ENCODE measurements at places on chromosomes 3 and 15.

DNA sequence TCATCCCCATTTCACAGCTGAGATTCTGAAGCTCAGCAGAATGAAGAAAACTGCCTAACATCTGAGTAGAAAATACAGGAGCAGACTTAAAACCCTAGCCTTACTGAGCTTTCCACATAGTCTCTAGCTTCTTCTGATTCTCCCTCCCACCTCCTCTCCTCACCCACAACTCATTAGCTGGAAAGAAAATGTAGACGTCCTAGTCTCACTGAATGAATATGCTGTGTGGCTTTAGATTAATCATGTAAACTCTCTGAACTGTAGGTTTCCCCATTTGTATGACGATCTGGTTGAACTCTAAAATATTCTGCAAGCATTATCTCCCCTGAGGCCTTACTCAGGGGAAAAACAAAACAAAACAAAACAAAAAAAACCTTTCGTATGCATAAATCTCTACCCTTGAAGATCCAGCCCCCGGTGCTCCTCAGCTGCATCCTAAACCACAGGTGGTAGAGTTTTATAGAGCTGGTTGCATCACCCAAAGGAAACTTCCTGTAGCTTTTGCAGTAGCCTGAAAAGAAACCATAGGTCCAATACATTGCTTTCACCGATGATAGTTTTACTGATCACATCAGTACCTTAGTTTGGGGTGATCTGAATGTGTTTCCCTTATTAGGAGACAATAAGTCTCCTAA is 40.6 kb downstream of the FOXB1 start:
- DNase-seq = no peak

DNA sequence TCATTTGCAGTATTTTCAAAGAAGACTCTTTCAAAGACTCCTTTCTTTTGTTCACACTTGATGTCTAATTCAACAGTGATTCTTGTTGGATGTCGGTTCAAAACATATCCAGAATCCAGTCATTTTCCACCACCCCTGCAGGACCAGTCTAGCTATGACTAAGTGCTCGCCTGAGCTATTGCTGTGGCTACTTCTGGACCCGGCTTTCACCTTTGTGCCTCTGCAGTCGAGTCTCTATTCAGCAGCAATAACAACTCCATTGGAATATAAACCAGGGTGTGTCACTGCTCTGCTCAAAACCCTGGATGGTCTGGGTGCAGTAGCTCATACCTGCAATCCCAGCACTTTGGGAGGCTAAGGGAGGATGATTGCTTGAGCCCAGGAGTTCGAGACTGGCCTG is 55.0 kb downstream of the PRICKLE2 start:
- DNase-seq = no peak

DNA sequence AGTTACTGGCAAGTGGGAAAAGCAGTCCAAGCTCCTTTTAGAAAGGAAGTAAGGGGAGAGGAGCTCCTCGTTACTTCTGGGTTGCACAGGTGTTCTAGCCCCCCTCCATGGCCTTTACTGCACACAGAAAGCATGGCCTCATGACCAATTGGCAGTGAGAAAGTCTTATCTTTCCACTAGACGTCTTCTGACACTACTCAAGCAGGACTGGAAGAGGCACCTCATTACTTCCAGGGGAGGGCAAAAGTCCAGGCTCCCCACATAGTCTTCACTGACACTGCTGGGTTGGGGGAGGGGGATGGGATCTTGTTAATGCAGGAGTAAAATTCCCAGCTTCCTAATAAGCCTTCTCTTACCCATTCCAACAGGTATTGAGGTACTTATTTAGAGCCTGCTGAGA is 27.6 kb upstream of the TM2D3 start:
- DNase-seq = no peak

DNA sequence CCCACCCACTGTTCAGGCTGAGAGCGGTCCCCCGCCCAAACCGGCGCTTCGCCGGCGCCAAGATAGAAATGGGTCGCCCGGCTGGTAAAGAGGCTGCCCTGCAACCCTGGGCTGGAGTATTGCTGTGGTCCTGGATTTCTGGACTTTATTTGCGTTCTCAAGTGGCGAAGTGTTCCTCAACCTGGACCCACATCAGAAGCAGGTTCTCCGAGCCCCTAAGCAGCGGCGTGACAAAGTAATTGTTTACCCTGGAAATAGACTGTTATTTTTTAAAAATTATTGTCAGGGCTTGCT is 481 bp upstream of the DYNC1LI1 start:
- DNase-seq = no peak

- DNase-seq = no peak
These were observed 104.6 kb upstream of the HES1 start for GRCh38 chr3:194031349-194031748.

GRCh38 chr3:117367861-117368260 is 658.3 kb downstream of the TUSC7 start:
- DNase-seq = no peak

GRCh38 chr3:138374573-138375134 is 26.3 kb downstream of the MRAS start:
- DNase-seq = no peak

GRCh38 chr15:62453981-62454380 is 288.9 kb upstream of the C2CD4B start:
- no peak for DNase-seq

GRCh38 chr15:32941823-32942222 is 224.0 kb downstream of the GREM1 start:
- DNase-seq = no peak

GRCh38 chr15:69593981-69594966 is 141.7 kb downstream of the RPLP1 start:
- DNase-seq = peak; percentile 99

DNA sequence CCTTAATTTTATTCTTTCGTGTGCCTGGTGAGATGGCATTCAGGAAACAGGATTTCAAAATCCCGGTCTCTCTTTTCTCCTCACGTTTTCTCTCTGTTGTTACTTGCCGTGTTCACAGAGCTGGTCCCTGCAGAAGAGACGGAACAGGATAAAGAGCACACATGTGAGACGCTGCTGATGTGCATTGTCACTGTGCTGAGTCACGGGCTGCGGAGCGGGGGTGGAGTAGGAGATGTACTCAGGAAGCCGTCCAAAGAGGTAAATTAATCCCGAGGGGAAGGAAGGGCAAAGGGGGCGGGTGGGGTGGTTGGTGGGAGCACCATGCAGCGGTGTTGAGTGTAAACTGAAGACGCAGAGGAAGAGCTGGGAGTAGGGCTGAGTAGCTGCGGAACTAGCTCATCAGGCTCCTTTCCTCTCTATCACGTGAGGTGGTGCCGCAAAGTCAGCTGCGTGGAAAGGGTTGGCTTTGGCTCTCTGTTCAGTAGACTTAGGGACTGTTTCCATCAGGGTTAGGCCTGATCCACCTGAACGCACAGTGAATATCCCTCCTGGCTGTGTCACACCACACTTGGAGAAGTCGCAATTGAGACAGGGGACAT is 164.8 kb upstream of the BHLHE40 start:
- no peak for DNase-seq

- no peak for DNase-seq
These were observed 1.8 kb downstream of the ITIH1 start for GRCh38 chr3:52779011-52779836.

- no peak for DNase-seq
These were observed 156.9 kb downstream of the MEX3B start for GRCh38 chr15:81888748-81889484.

- DNase-seq = no peak
These were observed 12.4 kb downstream of the POPDC2 start for GRCh38 chr3:119647843-119648575.
